Gastrocnemius medialis (tissue), 4 donors: ENCODE measurements at places on chromosomes 1 and 21. TPM values are rescaled to one million over a fixed set of nuclear protein-coding genes. Genes with fewer than 3 reads are reported as not detected.

DNA sequence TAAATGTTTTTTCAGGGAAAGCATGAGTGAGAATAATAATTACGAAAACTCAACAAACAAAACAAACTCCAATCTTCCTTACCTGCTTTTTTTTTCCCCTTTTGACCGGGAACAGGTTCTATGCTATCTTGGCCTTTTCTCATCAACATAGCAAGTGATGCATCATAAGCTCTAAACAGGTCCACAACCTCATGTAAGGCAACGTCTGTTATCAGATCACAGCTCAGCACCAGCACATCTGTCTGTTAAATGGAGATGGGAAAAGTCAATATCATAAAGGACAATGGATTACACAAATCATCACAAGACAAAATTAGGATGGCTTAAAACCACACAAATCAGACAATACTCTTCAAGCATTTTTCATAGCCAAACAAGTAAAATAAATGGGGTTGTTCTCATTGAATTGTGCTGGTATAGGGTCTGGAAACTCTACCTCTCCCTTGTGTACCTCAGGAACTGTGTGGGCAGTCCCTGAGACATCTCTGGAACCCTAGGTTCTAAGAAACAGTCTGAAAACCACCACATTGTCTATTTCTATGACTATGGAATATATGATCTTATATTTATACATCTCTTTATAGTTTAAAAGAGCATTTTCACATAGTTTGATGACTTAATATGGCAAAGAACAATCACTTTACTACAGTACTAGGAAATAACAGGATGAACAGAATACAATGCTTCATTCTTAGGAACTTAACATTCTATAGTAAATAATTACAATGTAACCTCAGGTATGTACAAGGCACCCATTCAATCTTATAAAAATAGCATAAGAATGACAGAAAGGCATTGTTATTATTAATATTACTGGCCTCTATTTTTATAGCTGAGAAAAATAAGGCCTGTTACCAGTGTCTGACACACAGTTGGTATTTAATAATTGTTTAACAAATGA, 44.7 kb downstream of the EIF2B3 start:
- DNase-seq: no peak

Gene ZNF683
- not detected for total RNA-seq

Gene L1TD1
- not detected for total RNA-seq

DNA sequence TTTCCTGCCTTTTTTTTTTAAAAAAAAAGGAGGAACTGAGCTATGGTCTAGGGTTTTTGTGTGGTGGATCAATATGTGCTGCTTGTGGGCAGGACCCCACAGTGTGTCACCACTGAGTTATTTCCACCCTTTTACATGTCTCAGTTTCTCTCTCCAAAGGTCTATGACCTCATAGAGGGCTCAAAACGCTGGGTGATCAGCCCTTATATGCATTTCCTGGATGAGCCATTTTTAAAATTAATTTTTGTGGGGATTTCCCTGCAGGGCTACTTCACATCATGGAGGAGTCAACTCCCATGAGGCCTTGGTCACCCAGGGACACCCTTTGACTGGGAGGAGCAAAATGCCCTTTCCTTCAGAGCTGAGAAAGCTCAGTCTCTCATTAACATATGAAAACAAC, 20.7 kb upstream of the HAO2 start:
- no peak for DNase-seq

Gene AMY1C
- not detected for total RNA-seq

DNA sequence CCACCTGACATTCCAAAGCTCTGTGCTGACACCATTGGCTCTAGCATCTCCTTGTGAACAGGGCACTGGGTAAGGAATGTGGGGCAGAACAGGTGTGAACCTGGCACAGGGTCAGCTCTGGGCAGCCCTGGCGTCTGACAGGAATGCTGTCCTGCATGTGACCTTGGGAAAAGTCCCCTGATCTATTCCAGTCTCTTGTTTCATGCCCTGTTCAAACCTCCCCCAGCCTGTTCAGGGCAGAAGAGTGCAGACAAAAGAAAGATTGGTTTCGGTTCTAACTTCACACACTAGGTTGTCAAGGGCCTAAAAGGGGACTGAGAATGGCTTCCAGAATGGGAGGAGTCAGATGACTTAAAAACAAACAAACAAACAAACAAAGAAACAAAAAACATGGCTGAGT, 27.6 kb upstream of the SDHB start:
- peak; percentile 73 for DNase-seq

DNA sequence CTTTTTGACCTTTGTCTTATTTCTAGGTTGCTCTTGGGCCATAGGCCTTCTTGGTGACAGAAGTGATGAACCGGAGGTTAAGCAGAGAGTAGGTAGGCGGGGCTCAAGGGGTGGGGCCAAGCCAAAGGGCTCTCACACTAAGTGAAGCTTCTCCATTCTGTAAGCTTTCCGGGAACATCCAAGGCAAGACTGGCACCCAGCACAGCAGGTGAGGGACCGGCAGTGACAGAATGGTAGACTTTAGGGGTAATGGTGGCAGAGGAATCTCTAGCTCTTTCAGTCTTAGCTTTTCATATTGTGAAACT, at the start of gene TNFAIP8L2:
TNFAIP8L2 (plus strand) TSS at position 135 of the 305 bp plus-strand sequence. CDS start 2,049 bp downstream, outside the sequence.
- no peak for DNase-seq

DNA sequence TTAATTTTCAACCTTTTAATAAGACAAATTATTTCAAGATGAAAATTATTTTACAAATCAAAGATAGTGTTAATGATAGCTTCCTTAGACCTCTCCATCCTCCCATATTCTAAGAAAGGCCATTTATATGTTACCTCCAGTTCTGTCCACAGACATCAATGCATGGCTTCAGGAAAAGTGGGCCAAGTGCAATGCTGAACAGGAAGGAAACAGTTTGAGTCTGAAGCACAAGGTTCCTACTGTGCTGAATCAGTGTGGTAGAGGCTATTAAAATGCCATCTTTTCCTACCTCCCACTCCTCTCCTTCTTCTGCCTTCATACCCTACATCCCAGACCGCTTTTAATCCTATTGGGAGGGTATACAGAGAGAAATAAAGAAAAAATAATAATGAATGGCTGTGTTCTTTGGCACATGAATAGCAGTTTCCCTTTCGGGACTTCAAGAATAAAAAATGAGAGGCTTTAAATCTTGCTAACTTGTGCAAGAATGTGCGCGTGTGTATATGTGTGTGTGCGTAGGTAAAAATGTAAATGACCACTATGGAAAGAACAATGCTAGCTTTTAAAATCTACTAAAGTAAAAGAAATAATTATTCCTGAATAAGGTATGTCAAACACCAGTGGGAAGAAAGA, 62.6 kb upstream of the C1orf105 start:
- no peak for DNase-seq

DNA sequence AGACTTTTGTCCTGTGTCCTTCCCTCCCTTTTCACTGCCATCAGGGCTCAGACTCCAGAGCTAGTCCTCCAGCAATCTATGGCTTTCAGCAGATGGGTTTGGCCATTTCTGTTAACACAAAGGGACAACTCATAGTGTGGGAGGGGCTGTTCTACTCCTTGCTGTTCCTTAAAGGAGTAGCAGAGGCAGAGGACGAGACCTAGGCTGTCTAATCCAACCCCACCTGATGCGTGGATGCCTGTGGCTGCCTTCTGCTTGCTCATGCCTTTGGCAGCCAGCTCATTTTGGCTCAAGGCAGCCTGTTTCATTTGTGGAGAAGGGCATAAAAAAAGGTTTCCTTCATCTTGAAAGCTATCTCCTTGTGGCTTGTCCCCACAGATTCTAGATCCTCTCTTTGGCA, 27.0 kb downstream of the MFSD2A start:
- DNase-seq: no peak

- DNase-seq: no peak
Measured at GRCh38 chr1:4328402-4329071, 325.9 kb upstream of the AJAP1 start.

- no peak for DNase-seq
Measured at GRCh38 chr1:163668472-163668871, 346.7 kb downstream of the NUF2 start.

GRCh38 chr1:241532864-241533263, 686 bp downstream of the KMO start:
- no peak for DNase-seq

Gene CHD1L
- total RNA-seq: 10.0 TPM

DNA sequence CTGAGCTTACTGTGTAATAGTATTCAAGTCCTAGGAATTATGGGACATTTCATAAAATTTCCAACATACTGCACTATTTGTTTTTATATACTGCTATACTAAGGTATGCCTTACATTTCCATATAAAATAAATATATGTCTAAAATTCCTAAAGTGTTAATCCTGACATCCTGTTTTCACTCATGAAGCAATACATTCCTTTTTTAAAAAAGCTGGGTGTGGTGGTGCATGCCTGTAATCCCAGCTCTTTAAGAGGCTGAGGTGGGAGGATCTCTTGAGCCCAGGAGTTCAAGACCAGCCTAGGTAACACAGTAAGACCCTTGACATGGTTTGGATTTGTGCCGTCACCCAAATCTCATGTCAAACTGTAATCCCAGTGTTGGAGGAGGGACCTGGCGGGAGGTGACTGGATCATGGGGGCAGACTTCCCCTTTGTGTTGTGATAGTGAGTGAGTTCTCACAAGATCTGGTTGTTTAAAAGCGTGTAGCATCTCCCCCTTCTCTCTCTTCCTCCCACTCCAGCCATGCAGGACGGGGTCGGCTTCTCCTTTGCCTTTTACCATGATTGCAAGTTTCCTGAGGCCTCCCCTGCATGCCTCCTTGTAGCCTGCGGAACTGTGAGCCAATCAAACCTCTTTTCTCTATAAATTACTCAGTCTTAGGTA, 5.8 kb downstream of the CDC42BPA start:
- no peak for DNase-seq

Gene TLCD4
- 10.3 TPM for total RNA-seq

Gene CFH
- 12.2 TPM for total RNA-seq

- DNase-seq: no peak
Measured at GRCh38 chr1:240691909-240692705, 80.2 kb upstream of the GREM2 start.

GRCh38 chr1:168085401-168085872, 51.3 kb downstream of the GPR161 start:
- DNase-seq: no peak

GRCh38 chr1:28417441-28417922, 47.9 kb downstream of the PHACTR4 start:
- peak; percentile 68 for DNase-seq

Gene ADCY10
- not detected for total RNA-seq

GRCh38 chr1:235883261-235883927, 16.7 kb upstream of the LYST start:
- peak; percentile 57 for DNase-seq

GRCh38 chr1:155850345-155850744, 6.7 kb downstream of the GON4L start:
- no peak for DNase-seq

Gene ZSWIM5
- total RNA-seq: 0.53 TPM

DNA sequence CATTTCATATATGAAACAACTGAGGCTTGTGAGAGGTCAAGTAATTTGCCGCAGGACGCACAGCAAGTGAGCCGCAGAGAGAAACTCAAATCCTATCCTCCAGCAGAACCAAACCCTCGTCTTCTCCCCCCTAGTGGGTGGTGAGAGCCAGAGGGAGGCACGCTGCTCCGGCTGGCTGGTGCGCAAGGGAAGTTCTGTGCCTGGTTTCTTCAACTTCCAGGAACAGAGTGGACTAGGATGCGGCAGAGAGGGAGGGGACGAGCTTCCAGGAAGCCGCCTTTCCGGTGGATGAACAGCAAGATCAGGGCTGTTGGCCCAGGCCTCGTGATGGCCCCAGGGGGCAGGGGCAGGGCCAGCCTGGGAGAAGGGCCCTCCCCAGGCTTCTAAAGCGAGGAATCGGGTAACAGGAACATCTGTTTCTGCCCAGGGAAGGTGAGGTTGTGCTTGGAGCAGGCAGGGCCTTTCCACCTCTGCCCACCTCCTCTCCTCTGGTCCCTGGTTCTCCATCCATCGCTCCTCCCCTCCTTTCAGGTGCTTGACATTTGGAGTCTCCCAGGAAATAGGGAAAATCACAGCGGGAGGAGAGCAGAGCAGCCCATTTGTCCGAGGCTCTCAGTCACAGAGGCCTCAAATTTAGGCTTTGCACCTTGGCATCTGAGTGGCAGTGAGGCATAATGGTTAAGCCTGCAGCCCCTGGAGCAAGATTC, 16.8 kb upstream of the PDIK1L start:
- DNase-seq: peak; percentile 84

DNA sequence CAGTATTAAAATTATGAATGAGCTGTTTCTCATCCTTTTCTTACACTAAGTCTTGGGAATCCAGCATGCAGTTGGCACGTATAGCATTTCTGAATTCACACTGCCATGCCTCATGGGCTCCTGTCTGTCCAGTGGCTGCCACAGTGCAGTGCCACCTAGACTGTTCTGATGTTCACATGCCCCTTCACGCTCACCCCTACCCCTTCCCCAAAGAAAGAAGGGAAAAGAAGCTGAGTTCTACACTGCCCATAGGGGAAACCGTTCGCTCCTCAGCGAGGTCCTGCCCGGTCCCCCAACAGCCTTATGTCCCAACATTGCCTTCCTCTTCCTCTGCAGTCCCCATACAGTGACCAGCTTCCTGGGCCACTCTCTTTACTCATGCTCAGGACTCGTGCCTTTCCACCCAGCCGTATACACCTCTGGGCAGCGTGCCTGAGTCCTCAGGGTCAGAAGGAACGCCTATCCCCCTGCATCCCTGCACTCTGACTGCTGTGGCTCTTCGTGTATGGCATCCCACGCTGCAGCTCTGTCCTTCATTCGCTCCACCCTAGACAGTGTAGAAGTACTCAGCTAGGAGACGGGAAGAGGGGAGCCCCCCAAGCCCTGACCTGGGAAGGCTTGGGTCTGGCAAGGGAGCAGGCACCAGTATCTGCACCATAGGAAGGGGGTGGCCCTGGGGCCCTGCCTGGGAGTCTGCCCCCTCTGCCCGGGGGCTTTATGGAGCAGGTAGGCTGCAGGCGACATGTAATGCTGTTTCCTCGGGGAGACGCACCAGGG, 24.1 kb upstream of the ARF1 start:
- DNase-seq: no peak

DNA sequence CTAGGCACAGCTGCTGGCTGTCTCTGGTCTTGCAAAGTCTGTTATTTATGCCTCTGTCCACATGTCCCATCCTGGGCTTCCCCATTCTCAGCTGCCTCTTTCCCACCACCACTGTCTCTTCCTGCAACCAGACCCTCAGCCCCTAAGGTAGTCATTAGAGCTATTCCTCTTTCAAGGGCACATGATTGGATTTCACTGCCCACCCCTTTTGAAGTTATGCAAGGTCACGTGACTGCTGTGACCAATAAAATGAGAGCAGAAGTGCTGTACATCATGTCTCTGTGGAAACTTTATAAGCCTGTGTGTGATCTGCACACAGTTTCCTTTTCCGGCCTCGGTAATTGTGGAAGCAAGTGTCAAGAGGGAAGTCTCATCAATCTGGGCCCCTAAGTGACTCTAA, 136.6 kb upstream of the HMGB4 start:
- no peak for DNase-seq

GRCh38 chr1:200856716-200857357, 15.9 kb upstream of the GPR25 start:
- DNase-seq: no peak

Gene PGD
- total RNA-seq: 23.8 TPM
